ENCODE measurements at places on chromosomes 3 and 15. TPM values are rescaled to one million over a fixed set of nuclear protein-coding genes. Genes with fewer than 3 reads are reported as not detected.

DNA sequence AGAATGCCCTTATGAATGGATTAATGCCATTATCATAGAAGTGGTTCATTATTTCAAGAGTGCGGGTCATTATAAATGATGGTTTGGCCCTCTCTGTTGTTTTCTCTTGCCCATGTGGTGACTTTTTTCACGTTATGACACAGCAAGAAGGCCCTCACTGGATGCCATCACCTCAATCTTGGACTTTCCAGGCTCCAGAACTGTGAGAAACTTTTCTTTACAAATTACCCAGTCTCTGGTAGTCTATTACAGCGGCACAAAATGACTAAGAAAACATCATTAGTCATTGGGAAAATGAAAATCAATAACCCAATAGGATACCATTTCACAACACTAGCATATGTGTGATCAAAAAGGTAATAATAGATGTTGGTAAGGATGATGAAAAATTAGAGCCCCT lies 119.0 kb upstream of the LPP start:
- no peak for DNase-seq
- H3K27ac ChIP-seq, result no peak overlapping the region
- no peaks in the 10 kb centered on the region for H3K4me1 ChIP-seq
- H3K36me3 ChIP-seq, result no peaks in the 10 kb centered on the region
- H3K27me3 ChIP-seq, result no peaks in the 10 kb centered on the region
- no peak overlapping the region for H3K4me3 ChIP-seq

GRCh38 chr3:110343945-110344344 lies 727.7 kb upstream of the NECTIN3 start:
- no peaks in the 10 kb centered on the region for H3K36me3 ChIP-seq

DNA sequence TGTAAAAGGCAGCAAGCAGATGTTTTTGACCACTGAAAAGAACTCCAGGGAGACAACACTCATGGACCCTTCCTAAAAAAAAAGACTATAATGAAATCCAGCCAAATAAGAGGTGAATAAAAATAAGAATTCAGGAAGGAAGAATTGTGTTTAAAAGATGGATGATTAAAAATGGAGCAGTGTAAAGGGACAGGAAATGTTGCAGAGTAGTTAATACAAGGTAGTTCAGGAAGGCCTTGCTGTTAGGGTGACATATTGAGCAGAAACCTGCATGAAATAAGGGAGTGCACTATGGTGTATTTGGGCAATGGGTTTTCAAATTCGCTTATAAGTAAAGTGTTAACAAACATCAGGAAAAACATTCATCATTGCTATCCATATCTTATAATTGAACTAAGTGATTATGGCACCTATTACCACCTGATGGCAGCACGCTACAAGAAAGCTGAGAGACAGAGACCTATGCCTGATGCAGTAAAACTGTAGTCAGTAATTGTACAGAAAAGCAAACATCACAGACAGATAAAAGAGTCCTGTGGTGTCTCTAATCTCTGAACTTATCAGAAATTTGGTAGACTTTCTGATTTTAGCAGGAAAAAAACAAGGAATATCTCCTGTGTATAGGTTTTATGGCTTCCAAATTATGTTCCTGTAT lies 5.8 kb upstream of the DBR1 start:
- peaks cover 7% of the 10 kb centered on the region for H3K27me3 ChIP-seq
- no peak overlapping the region for H3K27ac ChIP-seq
- DNase-seq, result no peak

GRCh38 chr15:28955993-28956421 lies 70.2 kb downstream of the APBA2 start:
- no peaks in the 10 kb centered on the region for H3K36me3 ChIP-seq
- no peaks in the 10 kb centered on the region for H3K27me3 ChIP-seq
- no peak overlapping the region for H3K27ac ChIP-seq
- no peak for DNase-seq

DNA sequence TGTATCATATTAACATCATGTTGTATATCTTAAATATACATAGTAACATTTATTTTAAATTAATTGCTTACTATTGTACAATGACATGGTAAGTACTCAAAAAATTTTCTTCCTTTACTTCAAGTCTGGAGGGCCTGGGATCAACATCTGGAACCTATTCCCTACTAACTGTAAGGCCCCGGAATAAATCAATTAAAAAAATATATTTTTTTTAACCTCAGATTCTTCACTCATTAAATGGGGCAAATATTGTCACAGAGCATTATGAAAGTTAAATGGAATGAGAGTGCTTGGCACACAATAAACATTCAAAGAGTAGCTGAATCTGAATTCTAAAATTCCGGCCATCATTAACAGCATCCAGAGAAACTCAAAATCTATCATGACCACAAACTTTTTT lies 16.5 kb downstream of the GSK3B start:
- no peaks in the 10 kb centered on the region for H3K27me3 ChIP-seq
- H3K36me3 ChIP-seq, result no peaks in the 10 kb centered on the region
- no peak overlapping the region for H3K27ac ChIP-seq
- H3K4me3 ChIP-seq, result no peak overlapping the region
- no peak for DNase-seq

DNA sequence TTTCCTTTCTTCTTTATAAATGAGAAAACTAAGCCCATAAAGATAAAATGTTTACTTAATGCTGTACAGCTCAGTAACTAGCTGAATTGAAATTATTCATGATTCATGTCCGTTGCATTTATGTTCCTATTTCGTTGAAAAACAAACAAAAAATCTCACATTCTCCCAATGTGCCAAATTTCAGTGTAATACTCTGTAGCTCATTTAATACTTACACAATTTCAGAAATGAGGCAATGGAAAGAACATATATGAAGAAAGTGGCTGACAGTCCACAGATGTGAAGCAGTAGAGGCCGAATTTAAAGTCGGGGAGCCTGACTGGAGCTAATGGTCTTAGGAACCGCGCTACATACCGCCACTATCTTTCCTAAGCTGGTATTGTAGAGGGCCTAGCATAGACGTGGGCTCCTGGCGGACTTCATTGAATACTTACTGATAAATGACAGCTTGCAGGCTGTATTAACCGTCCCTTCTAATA lies 651 bp downstream of the PLSCR2 start:
- H3K36me3 ChIP-seq, result no peaks in the 10 kb centered on the region
- no peak overlapping the region for H3K4me3 ChIP-seq
- H3K4me1 ChIP-seq, result peaks cover 4% of the 10 kb centered on the region
- peak overlapping the region; percentile 6 for H3K27ac ChIP-seq
- peak; percentile 77 for DNase-seq
- H3K27me3 ChIP-seq, result no peaks in the 10 kb centered on the region

GRCh38 chr3:70943886-70944285 lies 631.4 kb upstream of the MDFIC2 start:
- no peak overlapping the region for H3K4me3 ChIP-seq
- H3K27ac ChIP-seq, result no peak overlapping the region
- H3K27me3 ChIP-seq, result no peaks in the 10 kb centered on the region
- H3K36me3 ChIP-seq, result no peaks in the 10 kb centered on the region
- DNase-seq, result no peak

DNA sequence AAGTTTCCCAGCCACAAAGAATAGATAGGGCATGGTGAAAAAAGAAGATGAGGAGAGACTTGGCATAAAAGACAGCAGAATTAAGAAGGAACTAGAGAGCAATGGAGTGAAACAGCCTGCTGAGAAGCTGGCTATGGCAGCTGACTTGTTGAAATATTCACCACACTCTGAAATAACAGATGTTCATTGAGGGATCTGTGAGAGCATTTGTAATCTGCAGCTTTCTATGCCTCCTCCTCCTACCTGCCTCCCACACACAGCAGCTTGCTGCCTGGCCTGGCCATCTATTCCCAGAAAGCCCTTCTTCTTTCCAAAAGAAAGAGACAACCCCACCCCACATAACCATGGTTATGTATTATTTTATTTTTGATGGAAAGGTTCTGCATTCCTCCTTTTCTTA lies 303.9 kb downstream of the GAP43 start:
- no peaks in the 10 kb centered on the region for H3K4me1 ChIP-seq
- no peak overlapping the region for H3K4me3 ChIP-seq
- H3K27ac ChIP-seq, result no peak overlapping the region
- H3K27me3 ChIP-seq, result no peaks in the 10 kb centered on the region
- DNase-seq, result no peak

DNA sequence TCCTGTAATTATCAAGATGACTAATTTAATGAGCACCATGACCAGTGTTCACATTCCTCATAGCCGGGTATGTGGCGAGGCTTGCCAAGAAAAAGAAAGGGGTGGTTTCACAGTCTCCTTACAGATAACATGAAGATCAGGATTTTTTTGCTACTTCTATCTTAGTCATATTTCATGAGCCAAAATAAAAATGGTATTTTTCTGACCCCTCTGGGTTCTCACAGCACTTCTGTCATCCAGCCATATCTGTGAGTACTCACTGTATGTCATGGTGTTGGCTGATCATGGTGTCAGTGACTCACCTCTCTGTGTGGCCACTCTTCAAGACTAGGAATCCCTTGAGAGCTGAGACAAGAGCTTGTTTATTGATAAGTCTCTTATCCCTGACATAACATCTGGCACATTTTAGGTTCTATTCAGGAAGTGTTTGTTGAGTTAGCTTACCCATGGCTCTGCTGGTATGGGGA lies 130.5 kb upstream of the LMCD1 start:
- H3K4me3 ChIP-seq, result no peak overlapping the region
- no peaks in the 10 kb centered on the region for H3K27me3 ChIP-seq
- DNase-seq, result peak; percentile 9
- H3K4me1 ChIP-seq, result no peaks in the 10 kb centered on the region

- no peaks in the 10 kb centered on the region for H3K27me3 ChIP-seq
- H3K4me1 ChIP-seq, result no peaks in the 10 kb centered on the region
- H3K27ac ChIP-seq, result no peak overlapping the region
- no peak overlapping the region for H3K4me3 ChIP-seq
- no peak for DNase-seq
- H3K36me3 ChIP-seq, result no peaks in the 10 kb centered on the region
Measured at GRCh38 chr3:113758389-113759024, 11.7 kb downstream of the ATP6V1A start.

DNA sequence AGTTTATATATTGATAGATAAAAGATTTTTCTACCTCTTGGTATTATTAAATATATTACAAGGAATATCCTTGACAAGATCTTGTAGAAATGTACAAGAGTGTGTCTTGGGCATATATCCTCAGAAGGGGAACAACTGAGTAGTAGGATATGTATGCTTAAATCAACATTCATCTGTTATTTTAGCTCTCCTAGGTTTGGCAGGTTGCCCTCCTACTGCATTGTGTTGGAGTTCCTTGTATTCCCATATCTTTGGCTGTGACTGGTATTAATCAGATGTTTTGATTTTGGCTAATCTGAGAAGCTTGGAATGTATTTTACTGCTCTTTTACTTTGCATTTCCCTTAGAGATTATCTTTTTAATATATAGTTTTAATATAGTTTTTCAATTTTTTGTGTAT lies 4.6 kb downstream of the MYRIP start:
- H3K36me3 ChIP-seq, result no peaks in the 10 kb centered on the region
- no peak overlapping the region for H3K27ac ChIP-seq
- H3K4me1 ChIP-seq, result no peaks in the 10 kb centered on the region
- peaks cover 24% of the 10 kb centered on the region for H3K27me3 ChIP-seq
- no peak for DNase-seq
- no peak overlapping the region for H3K4me3 ChIP-seq

- peak; percentile 15 for DNase-seq
- H3K4me3 ChIP-seq, result no peak overlapping the region
- no peaks in the 10 kb centered on the region for H3K27me3 ChIP-seq
- no peak overlapping the region for H3K27ac ChIP-seq
- no peaks in the 10 kb centered on the region for H3K36me3 ChIP-seq
- H3K4me1 ChIP-seq, result peaks cover 3% of the 10 kb centered on the region
Measured at GRCh38 chr3:17116007-17116600, 231.3 kb downstream of the PLCL2 start.

GRCh38 chr15:79099692-79100091 lies 9.1 kb upstream of the RASGRF1 start:
- H3K36me3 ChIP-seq, result no peaks in the 10 kb centered on the region
- no peak overlapping the region for H3K4me3 ChIP-seq
- no peak overlapping the region for H3K27ac ChIP-seq
- H3K27me3 ChIP-seq, result peaks cover 14% of the 10 kb centered on the region

- no peaks in the 10 kb centered on the region for H3K36me3 ChIP-seq
- H3K4me3 ChIP-seq, result no peak overlapping the region
- DNase-seq, result peak; percentile 69
- H3K27me3 ChIP-seq, result no peaks in the 10 kb centered on the region
- no peak overlapping the region for H3K27ac ChIP-seq
- H3K4me1 ChIP-seq, result no peaks in the 10 kb centered on the region
Measured at GRCh38 chr3:175346573-175347356, 487.6 kb downstream of the NAALADL2 start.

GRCh38 chr15:79192462-79193036 lies 90.0 kb upstream of the ANKRD34C start:
- DNase-seq, result no peak
- H3K27me3 ChIP-seq, result peaks cover 5% of the 10 kb centered on the region
- no peaks in the 10 kb centered on the region for H3K4me1 ChIP-seq
- no peaks in the 10 kb centered on the region for H3K36me3 ChIP-seq
- no peak overlapping the region for H3K4me3 ChIP-seq
- no peak overlapping the region for H3K27ac ChIP-seq

THOC7 gene
- 39.9 TPM for total RNA-seq

GPR62 gene
- 0.15 TPM for total RNA-seq

ADGRG7 gene
- not detected for total RNA-seq

MCF2L2 gene
- total RNA-seq, result 1.7 TPM

Measured in lung (tissue), 17 donors.